Mucosa of descending colon (tissue), 3 donors: ENCODE measurements at places on chromosomes 5 and 9. TPM values are rescaled to one million over a fixed set of nuclear protein-coding genes. Genes with fewer than 3 reads are reported as not detected.

LRRTM2 gene
- 0.06 TPM for total RNA-seq

SMIM33 gene
- 2.8 TPM for total RNA-seq

ADAM19 gene
- 32.6 TPM for total RNA-seq

WDR38 gene
- not detected for total RNA-seq

NCS1 gene
- 196 TPM for total RNA-seq

- DNase-seq, result no peak
Measured at GRCh38 chr5:673831-674629, 19.1 kb downstream of the TPPP start.

GRCh38 chr5:61322738-61323725 is 9.0 kb upstream of the ZSWIM6 start:
- peak; percentile 75 for DNase-seq

DNA sequence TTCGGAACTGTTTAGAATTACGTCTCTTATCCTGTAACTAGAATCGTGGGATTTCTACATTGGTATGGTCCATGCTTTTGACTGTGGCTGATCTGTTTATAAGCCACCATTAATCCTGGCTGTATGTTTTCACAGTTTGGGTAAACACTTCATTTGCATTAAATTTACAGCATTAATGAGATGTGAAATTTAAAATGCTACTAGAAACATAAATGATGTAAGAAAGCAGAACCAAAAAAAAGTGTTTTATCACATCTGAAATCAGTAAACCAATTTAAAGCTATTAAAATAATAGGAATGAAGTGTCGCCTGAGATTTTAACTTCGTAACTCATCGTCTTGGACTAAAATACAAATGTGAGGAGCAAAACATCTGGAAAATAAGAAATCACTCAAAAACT is 201.7 kb downstream of the NFIB start:
- DNase-seq, result no peak
